ENCODE measurements at places on chromosomes 1 and 21. TPM values are rescaled to one million over a fixed set of nuclear protein-coding genes. Genes with fewer than 3 reads are reported as not detected.
A peak's percentile ranks its signal among the peaks of the same experiment; 100 is the strongest.

DNA sequence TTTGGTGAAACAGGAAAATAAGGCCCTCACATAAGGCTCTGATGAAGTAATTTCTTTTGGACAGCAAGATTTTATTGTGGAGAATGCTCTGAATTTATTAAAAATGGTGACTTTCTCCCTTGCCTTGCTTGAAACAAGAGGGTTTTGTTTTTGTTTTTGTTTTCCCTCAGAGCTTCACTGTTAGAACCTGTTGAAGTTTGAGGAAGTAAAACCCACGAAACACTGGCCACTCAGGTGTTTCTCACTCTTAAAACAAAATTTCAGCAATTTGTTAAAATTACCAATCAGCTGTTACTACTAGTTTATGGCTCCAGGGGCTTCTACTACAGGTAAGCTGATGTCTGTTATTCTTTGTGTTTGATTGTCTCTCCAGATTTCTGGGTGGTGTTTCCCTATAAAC, 112.6 kb upstream of the B3GALT2 start:
- H3K27ac ChIP-seq, result no peak overlapping the region
- no peak for DNase-seq
- no peaks in the 10 kb centered on the region for H3K4me1 ChIP-seq
- H3K4me3 ChIP-seq, result no peak overlapping the region

GRCh38 chr1:229285440-229285839, 14.5 kb downstream of the RAB4A start:
- DNase-seq, result no peak
- no peaks in the 10 kb centered on the region for H3K36me3 ChIP-seq
- H3K4me1 ChIP-seq, result peaks cover 5% of the 10 kb centered on the region

GRCh38 chr1:203084588-203085527, 954 bp downstream of the MYOG start:
- H3K4me1 ChIP-seq, result no peaks in the 10 kb centered on the region
- H3K27ac ChIP-seq, result no peak overlapping the region

DNA sequence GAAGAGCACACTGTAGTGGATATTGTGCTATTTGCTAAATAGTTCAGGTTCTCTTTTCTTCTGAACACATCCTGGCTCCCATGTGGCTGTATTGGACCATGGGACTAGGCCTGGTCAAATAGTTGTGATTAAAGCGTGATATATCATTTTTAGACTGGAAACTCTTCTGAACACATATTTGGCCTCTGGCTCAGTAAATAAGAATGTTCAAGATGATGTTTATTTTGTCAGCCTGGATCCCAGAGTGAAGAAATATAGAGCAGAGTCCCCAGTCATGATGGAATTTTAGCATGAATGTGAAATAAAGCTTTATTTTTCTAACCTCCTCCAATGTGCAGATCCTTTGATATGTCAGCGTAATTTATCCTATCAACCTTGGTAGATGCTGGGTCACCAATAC, 542.6 kb downstream of the ADGRL2 start:
- no peak overlapping the region for H3K27ac ChIP-seq
- H3K36me3 ChIP-seq, result no peaks in the 10 kb centered on the region
- H3K4me1 ChIP-seq, result no peaks in the 10 kb centered on the region
- H3K27me3 ChIP-seq, result no peaks in the 10 kb centered on the region

GRCh38 chr21:44718571-44718970, 7.2 kb upstream of the TSPEAR start:
- no peak overlapping the region for H3K27ac ChIP-seq
- peaks cover 14% of the 10 kb centered on the region for H3K27me3 ChIP-seq
- H3K4me3 ChIP-seq, result no peak overlapping the region
- no peak for DNase-seq
- H3K4me1 ChIP-seq, result no peaks in the 10 kb centered on the region

GRCh38 chr1:50978852-50979781, 9.1 kb downstream of the CDKN2C start:
- no peaks in the 10 kb centered on the region for H3K36me3 ChIP-seq
- no peaks in the 10 kb centered on the region for H3K27me3 ChIP-seq
- no peaks in the 10 kb centered on the region for H3K4me1 ChIP-seq
- H3K27ac ChIP-seq, result peak overlapping the region; percentile 95

DNA sequence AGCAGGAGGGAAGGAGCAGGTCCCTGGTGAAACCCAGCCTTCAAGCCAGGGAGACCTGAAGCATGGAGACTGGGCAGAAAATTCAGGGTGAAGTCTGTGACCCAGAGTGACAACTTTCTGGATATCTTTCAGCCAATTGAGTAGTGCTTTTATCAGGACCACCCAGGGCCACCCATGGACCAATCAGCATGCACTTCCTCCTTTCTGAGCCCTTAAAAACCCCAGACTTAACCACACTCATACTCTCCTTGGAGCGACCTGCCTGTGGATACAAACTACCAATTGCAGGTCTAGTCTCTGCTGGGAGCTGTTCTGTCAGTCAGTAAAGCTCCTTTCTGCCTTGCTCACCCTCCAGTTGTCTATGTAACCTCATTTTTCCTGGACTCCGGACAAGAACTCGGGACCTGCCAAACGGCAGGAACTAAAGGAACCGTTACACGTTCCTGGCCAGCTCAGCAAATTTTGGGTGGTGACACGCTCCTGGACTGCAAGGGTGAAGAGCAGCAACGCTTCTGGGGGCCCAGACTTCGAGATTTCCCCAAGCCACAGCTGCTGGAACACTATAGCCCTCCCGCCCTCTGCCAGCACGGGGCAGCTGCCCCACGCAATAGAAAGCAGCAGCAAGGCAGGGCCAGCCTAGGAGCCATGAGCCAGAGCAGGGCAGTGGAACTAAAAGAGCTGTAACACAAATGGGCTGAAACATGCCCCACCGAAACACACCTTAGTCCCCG, 1183.4 kb downstream of the AMY1C start:
- no peaks in the 10 kb centered on the region for H3K27me3 ChIP-seq
- H3K27ac ChIP-seq, result no peak overlapping the region
- no peaks in the 10 kb centered on the region for H3K36me3 ChIP-seq
- no peaks in the 10 kb centered on the region for H3K4me1 ChIP-seq
- H3K4me3 ChIP-seq, result no peak overlapping the region

The ACTN2 gene
- not detected for total RNA-seq

The FAM163A gene
- total RNA-seq, result not detected

The GIPC2 gene
- total RNA-seq, result 1.5 TPM

The OLIG1 gene
- total RNA-seq, result not detected

The RHBDL2 gene
- not detected for total RNA-seq
